ENCODE measurements at places on chromosomes 4 and X.

DNA sequence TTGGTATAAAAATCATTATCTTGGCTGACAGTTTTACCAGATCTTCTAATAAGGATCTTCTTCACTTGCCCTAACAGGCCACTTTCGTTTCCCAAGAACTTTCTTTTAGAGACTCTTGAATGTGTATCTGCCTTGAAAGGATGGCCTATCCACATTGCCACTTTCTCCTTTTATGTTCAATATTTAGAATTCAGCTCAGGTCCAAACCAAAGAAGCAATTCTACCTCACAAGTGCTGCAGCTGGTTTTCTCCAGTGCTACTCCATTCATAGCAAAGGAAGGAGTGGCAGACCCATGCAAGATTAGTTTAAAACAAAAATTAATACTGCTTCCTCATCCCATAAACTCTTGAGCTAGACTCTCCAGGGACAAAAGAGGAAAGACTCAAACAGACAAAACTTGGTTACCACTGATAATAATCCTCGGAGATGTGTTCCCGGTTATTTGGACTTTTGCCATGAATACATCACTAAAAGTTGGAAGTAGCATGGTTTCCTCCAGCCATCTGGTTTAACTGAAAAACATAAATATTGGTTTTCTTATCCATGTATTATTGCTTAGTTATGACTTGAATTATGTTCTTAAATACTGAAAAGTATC is 401.8 kb downstream of the PABPC4L start:
- no peak for DNase-seq

DNA sequence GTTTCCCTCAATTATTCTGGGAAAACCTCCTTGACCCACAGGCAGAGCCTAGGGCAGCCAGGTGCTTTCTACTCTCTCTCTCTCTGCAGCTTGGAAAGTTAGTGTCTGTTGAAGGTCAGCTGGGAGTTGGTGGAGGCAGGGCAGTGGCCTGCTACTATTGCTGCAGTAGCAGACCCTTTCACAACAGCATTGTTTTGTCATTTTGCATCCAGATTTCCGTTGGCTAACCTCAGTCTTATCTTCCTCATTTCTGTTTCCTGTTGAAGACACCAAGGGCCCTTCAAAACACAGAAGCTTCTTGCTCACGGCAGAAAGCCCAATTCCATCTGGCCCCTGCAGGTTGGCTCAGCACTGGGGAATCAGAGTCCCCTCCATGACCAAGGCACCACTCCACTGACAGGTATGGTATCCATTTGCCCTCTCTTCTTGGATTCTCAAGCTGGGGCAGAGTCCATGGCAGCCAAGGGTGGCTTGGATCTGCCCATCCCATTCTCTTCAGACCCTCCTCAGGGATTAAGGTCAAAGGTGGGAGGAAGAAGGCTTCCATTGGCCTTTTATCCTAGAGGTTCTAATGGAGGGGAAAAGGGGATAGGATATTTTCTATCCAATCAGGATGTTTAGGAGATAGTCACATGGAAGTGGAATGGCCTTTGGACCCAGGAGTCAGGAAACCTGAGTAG is 24.6 kb downstream of the VSIG4 start:
- no peak for DNase-seq

DNA sequence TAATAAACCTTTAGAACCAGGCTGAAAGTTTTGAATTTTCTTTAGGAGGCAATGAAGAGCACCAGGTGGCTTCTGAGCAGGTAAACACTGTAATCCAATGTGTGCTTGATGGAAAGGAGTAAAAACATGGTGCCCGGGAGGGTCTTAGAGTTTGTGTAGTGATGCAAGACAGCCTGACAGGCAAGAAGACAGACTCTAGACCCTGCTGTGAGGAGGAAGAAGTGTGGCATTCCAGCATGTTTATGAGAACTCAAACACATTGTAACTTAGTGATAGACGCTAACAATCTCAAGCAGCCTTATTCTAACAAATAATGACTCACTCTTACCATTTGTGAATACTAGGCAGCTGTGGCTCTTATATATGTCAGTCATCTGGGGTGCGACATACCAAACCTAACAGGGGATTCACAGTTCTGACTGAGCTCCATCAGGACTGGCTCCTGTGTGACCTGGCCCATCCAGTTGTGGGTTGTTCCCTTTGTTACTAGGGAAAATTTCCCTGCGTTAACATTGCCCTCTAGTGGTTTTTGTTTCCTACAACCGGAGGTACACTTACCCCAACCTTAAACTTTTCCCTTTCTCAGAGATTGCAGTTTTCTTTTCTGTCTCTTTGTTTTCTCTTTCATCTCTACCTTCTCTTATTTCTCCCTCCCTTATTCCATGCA is 53.8 kb downstream of the VSIG4 start:
- peak; percentile 53 for DNase-seq

GRCh38 chr4:76830964-76831703 is 66.8 kb downstream of the SOWAHB start:
- peak; percentile 65 for DNase-seq

DNA sequence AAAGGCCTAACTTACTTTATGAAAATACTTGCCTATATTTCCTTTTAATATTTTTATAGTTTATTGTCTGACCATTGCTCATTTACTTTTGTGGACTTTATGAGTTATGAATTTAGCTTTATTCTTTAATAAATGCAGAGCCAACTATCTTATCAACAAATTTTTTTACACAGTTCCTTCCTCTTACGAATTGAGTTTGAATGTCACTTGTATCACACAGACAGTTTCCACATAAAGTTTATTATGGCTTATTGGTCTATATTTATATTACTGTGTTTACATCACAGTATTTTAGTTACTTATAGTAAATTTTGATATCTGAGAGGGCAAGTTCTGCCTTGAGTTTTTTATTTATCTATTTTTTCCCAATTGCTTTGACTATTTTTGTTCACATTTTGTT is 450.6 kb downstream of the C4orf33 start:
- DNase-seq, result no peak

GRCh38 chrX:40465735-40466551 is 114.8 kb upstream of the ATP6AP2 start:
- DNase-seq, result no peak
